ENCODE measurements at places on chromosomes 16 and 17. TPM values are rescaled to one million over a fixed set of nuclear protein-coding genes. Genes with fewer than 3 reads are reported as not detected.

GRCh38 chr16:75632857-75633256 is 9.8 kb upstream of the ADAT1 start:
- H3K4me1 ChIP-seq, result peaks cover 16% of the 10 kb centered on the region
- no peak overlapping the region for H3K4me3 ChIP-seq

The IL34 gene
- total RNA-seq, result 0.84 TPM

DNA sequence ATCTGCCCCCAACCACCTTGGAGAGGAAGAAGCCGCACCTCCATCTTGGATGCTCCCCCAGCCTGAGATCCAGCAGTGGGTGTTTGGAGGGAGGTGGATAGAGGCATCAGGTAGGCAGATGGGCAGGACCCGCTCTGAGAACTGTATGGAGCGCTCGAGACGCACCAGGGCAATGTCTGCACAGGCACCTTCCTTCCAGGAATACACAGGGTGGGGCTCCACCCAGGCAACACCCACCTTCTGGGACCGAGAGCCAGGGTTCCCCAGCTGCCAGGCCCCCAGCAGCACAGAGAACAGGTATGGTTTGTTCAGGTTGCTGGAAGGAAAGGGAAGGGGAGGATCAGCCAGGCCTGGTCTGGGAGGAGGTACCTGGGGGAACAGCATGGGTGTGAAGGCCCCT is 2.4 kb downstream of the PRSS22 start:
- no peak overlapping the region for H3K4me3 ChIP-seq
- H3K4me1 ChIP-seq, result peaks cover 25% of the 10 kb centered on the region
- DNase-seq, result no peak
- no peak overlapping the region for H3K27ac ChIP-seq

GRCh38 chr16:50390371-50390771 is 21.6 kb upstream of the BRD7 start:
- no peak overlapping the region for H3K4me3 ChIP-seq
- no peaks in the 10 kb centered on the region for H3K27me3 ChIP-seq
- no peak for DNase-seq
- H3K27ac ChIP-seq, result no peak overlapping the region

DNA sequence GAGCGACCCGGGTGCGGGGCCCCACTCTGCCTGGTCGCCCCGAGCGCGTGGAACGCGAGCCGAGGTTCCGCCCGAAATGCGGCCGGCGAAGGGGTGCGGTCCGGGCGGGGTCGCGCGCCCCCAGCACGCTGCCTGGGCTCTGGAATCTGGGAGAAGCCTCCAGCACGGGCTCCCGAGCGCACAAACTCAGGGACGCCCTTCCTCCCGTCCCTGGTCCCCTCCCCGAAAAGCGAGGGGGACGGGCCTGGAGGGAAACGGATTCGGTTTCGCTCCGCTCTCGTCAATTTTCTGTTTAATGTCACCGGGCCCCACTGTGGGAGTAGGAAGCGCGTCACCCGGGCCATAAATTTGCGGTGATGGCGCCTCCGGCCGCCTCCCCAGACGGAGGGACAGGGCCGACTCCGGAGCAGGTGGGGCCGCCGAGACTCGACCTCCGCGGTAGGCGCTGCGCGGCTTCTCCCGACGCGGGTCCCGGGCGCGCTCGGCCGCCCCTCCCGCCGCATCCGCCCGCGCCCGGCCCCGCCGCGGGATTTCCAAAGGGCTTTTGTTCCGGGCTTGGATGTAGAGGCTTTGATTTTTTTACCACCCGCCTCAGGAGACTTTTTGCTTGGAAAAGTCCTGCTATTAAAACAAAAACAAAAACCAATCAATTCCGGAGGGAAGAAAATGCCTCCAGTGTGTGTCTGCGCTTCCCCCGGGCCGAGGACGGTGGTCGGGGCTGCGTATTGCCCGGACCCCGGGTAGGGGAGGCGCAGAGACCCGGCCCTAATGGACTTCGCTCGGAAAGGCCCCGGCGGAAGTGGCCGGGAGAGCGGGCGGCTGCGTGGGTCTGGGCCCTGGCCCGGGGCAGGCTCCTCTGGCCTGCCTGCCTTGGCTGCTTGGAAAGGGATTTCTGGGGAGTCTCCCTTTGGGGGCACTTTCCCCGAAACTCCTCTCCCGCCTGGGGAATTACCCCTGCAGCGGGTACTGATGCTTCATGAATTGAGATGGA is 7.9 kb upstream of the BAHCC1 start:
- H3K27me3 ChIP-seq, result peaks cover 60% of the 10 kb centered on the region
- peaks cover 18% of the 10 kb centered on the region for H3K4me1 ChIP-seq
- no peaks in the 10 kb centered on the region for H3K36me3 ChIP-seq

The NUPR1 gene
- total RNA-seq, result not detected

GRCh38 chr16:57788252-57788841 is 13.9 kb downstream of the KIFC3 start:
- no peak for DNase-seq
- H3K27ac ChIP-seq, result no peak overlapping the region
- H3K4me3 ChIP-seq, result no peak overlapping the region
- no peaks in the 10 kb centered on the region for H3K4me1 ChIP-seq
- H3K36me3 ChIP-seq, result no peaks in the 10 kb centered on the region
- no peaks in the 10 kb centered on the region for H3K27me3 ChIP-seq

- H3K27me3 ChIP-seq, result no peaks in the 10 kb centered on the region
- DNase-seq, result no peak
- H3K4me3 ChIP-seq, result no peak overlapping the region
- H3K4me1 ChIP-seq, result peaks cover 8% of the 10 kb centered on the region
- H3K27ac ChIP-seq, result no peak overlapping the region
- H3K36me3 ChIP-seq, result no peaks in the 10 kb centered on the region
These were observed 24.6 kb upstream of the FMNL1 start for GRCh38 chr17:45197108-45197507.

DNA sequence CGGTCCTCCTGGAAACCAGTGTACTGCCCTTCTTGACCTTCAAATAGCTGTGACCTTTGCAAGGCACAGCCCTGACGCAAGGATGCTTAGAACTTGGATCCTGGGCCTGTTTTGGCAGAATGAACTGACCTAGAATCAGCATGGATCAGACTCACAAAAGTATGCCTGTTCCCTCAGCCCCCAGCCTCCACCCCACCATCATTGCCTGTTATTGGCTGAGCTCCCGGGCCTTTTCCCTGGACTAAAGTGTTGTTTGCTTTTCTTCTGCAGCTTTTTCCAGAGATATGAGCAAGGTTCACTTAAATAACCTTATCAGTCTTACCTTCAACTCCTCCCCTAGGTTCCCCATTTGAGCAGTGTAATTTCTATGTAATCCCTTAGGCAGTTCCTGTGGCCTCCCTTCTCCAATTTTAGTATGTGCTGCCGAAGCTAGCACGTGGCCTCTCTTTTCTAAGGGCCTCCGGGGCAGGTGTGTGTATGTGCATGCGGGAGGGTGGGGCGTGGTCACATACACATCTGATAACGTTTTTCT is 347.4 kb downstream of the MAF start:
- H3K36me3 ChIP-seq, result no peaks in the 10 kb centered on the region
- no peaks in the 10 kb centered on the region for H3K27me3 ChIP-seq
- no peaks in the 10 kb centered on the region for H3K4me1 ChIP-seq

Data from CD4-positive, alpha-beta T cell (primary cell).